ENCODE measurements at places on chromosomes 11 and 22.

DNA sequence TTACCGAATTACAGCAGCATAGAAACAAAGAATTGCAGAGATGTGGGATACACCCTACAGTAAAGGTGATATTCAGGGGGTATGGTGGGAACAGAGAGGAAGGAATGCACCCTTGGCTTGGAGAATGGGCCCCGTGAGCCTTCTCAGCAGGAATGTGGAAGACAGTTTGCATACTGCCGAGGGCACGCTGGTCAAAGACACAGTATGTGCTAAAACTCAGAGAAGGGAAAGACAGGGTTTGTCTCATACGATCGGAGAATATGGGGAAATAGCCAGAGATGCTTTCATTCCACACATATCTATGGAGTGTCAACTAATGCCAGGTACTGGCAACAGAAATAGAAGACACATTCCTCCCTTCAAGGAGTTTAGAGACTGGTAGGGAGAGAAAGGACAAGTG is 36.9 kb downstream of the UBASH3B start:
- no peak for DNase-seq

GRCh38 chr11:112580864-112581263 is 320.2 kb upstream of the PLET1 start:
- no peak for DNase-seq

DNA sequence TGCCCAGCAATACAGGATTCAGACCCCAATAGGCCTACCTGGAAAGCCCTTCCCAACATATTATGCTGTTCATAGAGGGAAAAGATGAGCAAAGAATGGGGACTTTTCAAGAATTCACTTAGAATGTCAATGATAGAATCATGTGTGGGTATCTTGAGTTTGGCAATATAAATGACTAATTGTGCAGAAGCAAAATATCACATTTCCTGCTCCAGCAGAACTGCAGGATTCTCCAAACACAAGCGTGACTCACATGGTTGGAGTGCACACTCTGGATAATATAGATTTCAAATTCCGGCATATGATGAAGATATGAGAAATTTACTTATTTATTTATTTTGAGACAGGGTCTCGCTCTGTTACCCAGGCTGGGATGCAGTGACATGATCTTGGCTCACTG is 12.5 kb upstream of the APOL5 start:
- DNase-seq: no peak

DNA sequence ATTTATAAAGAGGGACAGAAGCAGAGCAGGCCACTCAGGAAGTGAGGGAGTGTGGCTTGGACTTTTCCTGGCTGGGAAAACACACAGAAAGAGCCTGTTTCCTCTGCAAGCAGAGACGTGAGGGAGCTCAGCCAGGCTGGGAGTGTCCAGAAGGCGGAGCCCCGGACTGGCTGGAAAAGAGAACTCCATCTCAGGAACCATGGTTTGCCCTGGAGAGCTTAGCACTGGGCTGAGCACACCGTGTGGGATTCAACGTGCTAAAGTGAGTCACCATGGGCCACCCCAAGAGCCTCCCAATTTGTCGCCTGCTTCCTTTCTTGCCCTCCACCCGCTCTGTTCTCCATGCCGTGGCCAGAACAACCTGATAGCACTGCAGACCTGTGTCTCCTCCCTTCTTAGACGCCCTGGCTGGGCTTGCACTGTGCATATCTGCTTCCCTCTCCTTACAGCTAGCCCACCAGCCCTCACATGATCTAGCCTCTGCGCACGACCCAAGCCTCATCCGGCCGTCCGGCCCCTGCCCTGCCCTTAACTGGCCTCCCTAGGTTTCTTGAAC is 51.8 kb downstream of the GALNT18 start:
- no peak for DNase-seq

DNA sequence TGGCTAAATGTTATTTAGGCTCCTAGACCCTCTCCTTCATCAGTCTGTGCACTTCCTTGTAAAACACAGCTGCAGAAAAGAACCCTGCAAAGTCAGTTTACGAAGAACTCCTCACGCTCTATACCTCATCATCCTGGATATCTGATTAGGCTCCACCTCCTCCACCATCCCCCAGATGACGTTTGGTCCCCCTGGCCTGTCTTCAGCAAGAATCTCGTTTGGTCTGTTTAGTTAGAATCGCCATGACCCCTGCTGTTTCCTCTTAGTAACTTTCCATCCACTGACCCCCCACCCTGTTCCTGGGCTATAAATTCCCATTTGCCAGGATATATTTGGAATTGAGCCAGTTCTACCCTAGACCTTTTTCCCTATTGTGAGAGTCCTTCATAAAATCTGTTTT is 214.1 kb downstream of the OPCML start:
- no peak for DNase-seq

- DNase-seq: no peak
Measured at GRCh38 chr11:8058216-8058615, 22.8 kb upstream of the TUB start.

DNA sequence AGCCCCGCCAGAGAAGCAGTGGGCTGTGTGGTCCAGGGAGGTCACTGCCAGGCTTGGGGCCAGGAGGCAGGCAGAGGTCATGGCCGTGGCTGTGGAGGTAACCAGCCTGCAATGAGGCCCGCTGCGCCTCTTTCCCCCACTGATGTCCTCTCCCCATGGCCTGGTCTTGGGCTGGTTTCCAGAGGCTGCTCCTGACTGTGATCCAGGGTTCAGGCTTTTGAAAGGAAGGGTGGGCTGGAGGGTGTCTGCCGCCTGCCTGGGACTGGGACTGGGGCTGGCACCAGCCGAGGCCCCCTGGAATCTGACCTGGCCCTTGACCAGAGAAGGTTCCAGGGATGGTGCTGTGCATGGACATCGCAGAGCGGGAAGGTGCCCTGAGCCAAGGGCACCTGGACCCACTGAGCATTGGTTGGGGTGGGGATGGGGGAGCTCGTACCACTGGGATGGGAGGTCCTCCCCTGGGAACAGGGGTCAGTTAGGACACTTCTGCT is 59.6 kb upstream of the THY1 start:
- no peak for DNase-seq

GRCh38 chr11:87878373-87878825 is 296.8 kb downstream of the RAB38 start:
- DNase-seq: no peak

DNA sequence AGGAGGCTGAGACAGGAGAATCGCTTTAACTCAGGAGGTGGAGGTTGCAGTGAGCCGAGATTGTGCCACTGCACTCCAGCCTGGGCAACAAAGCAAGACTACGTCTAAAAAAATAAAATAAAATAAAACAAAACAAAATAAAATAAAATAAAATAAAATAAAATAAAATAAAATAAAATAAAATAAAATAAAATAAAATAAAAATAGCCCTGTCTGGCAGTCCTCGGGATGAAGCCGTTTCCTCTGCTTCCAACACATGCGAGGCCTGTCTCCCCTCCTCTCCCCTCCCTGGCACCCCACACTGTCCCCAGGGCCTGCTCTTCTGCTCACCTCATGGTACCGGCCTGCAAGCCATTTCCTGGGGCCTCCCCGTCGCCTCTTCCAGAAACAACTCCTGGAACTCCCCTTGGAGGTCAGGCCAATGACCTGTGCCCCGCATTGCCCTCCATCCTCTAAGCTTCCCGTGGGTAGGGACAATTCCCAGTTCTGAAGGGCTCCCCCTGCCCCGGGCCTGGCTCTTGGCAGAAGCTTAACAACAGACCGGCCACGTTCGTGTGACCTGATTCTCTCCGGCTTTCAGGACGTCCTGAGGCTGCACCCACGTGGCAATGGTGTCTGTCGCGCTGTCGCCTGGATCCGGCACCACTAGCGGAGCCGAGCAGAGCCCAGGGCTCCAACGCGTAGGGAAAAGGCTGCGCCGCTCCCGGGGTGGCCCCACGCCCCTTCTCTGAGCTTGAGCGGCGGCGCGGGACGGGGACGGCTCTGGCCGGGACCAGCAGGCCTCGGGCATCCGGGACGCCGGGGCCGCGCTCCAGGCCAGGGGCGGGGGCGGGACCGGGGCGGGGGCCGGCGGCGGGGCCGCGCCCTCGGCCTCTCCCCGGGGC is 456 bp upstream of the PARVB start:
- DNase-seq: no peak

DNA sequence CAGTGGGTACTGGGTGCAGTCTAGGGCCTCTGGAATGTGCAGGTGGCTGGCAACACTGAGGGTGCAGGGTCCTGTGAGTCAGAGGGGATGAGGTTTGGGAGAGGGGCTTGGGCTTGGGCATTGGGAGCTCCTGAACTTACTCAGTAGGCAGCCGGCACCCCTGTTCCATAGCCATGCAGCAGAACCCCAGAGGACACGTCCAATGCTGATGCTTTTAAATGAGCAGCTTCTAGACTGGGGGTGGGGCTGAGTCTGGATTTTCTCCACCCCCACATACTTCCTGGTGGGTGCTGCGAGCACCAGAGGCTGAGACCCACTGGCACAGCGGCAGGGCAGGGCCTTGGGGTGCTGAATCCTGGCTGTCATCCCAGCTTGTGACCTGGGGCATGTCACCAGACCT is 71.4 kb downstream of the ARHGAP8 start:
- no peak for DNase-seq

- DNase-seq: no peak
Measured at GRCh38 chr11:42598341-42598740, 713.5 kb upstream of the API5 start.

DNA sequence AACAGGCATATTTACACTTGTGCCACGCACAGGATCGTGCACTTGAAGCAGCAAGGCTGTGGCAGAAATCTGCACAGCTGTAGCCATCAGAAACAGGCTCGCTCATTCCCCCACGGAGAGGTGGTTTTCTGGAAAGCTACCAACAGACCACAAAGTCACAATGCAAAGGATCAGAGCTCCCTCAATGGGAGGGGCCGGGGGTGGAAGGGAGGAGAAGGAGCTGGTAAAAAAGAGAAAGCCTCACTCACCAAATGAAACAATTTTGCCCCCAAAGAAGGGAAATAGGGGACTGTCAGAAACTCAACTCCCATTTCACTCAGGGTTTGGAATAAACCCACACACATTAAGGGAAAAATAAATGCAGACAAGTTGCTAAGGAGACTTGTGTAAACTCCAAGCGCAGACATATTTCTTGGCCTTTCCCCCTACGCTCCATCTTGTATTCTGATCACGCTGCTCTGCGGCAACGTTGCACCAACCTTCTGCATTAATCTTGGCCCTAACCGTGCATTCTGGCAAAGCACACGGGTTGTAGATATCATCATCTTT is 43.2 kb upstream of the BLID start:
- DNase-seq: no peak

DNA sequence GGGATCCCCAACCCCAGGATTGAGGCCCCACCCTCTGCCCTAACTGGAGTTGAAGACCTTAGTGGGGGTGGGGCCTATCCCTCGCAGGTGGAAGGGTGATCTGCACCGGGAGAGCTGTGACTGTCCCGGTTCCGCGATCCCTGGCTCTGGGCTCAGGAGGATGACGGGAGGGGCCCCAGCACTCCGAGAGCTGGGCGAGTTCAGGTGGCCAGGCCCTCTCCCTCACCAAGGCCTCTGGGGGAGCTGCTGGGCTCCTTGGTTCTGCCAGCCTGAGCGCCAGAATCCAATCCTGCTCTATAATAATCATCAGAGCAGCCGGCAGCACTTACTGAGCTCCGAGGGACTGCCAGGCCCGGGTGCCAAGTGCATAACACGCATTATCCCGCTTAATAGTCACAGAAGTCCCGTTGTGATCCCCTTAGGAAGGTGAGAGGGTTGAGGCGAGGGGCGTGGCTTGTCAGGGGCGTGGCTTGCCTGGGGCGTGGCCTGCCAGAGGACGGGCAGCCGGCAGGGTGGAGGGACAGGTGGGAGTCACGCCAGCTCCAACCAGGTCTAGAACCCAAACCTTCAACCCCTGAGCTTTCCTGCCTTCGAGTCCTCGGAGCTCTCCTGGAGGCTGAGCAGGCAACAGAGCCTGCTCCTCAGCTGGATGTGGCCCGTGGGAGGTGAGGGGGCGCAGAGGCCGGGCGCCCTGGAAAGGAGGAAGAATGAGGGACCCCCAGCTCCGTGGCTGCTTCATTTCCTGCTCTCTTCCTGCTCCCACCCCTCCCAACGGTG is 7.3 kb upstream of the SYT7 start:
- no peak for DNase-seq

DNA sequence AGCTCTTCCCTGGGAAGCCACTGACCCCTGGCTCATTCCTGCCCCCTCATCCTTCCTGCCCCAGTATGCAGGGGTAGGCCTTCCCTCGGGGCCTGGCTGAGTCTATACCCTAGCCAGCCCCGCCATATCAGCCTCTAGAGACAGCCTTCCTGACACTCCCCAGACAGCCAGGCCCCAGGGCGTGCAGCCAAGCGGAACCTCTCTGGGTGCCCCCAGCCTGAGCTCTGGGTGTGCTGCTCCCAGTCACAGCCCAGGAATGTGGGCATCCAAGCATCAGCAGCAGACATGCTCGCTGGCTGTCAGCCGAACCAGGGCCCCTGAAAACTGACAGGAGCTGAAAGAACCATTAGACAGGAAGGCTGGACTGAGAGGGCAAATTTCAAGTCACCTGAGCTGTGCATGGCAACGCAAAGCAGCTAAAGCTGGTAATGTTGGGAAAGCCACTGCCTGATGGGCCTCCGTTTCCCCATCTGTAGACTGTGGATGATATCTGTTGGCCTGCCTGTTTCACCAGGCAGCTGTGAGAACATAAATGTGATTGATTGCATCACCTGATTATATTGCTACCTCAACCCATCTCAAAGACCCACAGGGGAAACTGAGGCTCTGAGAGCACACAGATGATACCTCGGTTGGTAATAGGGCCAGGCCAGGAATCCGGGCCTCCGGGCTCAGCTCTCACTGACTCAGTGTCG is 93.2 kb downstream of the LRRC32 start:
- DNase-seq: no peak

DNA sequence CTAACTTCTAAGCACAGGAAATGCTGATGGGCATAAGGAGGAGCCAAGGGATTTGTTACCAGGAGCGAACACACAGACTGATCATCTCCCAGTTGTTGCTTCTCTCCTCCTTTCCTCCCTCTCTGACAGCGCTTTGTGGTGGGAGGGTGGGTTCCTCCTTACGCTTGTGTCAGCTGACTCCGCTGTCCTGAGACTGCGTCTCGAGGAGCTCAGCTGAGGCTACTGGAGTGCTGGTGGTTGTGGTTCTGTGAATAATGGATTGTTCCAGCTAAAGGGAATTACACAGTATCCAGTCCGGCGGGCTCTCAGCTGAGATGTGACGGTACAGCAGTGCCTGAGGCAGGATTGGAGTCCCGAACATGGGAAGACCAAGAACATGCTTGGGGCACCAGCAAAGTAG is 113.4 kb downstream of the CTNND1 start:
- no peak for DNase-seq

- DNase-seq: no peak
Measured at GRCh38 chr11:77266766-77267165, 34.7 kb downstream of the GDPD4 start.

DNA sequence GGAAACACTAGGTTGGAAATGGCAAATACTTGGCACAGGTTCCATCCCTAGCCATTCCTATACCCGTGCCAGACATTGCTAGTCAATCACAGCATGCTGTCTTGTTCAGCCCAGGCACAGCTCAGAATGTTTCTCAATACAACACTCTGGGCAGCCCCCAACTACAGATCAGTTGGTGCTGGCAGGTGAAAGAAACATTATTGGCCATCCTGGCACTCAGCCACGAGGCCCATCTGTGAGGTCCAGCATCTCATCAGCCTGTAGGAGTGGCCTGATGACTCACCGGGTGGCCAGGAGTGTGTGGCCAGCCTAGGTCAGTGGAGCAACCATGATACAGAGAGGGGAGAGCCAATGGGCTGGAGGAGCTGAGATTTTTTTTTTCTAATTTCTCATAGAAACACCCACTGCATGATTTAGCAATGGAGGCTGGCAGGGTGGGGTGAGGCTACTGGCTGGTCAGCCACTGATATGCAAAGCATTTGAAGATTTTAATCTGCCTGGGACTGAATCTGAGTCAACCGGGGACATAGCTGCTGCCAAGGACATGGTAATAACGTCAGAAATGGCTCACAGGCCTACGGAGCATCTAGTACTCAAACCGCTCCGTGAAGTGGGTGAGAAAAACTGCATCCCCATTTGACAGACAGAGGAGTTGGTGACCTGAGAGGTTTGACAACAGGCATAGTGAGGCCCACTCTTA is 5.4 kb downstream of the MYO18B start:
- no peak for DNase-seq

Measured in cortex of kidney (tissue), 1 donor.